ENCODE measurements at places on chromosomes 2 and 18.

- DNase-seq = no peak
Observed at GRCh38 chr2:240921995-240922244, 15.8 kb downstream of the CROCC2 start.

DNA sequence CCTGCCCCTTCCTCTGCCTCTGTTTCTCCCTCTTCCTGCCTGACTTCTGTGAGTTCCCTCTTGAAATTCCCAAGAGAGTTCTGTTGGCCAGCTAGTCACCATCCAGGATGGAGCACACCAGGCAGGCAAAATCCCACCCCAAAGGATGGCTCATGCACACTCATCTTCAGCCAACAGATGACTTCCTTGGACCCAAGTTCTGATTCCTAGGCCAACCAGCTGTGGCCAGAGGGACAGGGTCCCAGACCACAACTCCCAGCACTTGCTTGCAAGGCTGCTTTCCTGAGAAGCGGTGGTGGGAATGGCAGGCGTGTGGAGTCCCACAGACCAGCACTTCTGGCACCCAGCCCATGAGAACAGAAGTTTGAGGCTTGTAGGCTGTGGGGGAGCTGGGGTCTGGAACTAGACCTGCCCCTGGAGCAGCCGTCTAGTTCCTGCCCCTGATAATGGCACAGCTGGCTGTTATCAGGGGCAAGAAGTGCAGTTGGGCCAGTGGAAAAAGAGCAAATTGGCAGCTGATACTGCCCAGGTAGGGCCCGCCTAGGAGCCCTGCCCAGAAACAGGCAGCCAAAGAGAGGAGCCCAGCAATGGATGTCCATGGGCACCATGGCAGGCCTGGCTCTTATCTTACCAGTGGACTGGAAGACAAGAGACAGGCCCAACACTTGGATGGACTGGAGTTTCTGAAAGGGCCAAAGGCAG, 56.7 kb downstream of the CYP26B1 start:
- DNase-seq = no peak

DNA sequence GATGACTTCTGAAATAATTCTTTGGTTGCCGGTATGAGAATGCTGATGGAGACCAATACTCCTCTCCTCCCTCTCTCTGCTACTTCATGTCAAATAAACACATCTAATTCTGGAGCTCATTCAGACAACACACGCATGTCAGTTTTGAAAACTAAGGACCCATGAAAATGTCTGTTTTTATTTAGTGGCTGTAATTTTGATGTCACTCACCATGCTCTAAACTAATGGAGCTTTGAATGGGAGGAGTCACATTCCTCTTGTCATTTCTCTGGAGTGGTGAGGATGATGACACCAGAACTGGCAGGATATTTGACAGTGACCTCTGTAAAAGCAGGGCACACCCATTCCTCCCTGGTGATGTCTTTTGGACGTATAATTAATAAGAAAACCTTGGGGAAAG, 163.0 kb downstream of the PHLPP1 start:
- DNase-seq = no peak

- no peak for DNase-seq
Observed at GRCh38 chr2:188979187-188980114, 5.3 kb downstream of the COL3A1 start.

GRCh38 chr2:208127090-208127489, 2.5 kb downstream of the CRYGC start:
- no peak for DNase-seq

DNA sequence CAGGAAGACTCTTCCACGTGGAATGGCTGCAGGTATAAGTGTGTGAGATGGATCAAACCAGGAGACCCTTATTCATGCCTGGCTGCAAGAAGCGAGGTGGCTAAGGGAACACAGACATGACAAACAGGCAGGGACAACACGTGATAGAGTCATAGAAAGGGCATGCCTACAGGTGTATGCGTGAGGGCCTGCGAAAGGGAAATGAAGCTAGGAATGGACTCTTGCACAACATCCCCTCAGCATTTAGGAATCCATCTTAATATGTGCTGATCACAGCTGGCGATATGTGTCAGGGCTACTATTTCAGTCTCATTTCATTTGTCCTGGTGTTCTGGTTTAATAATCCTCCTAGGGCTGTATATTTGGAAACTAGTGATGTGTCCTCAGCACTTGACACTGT, 291.2 kb downstream of the MYT1L start:
- DNase-seq = no peak

- no peak for DNase-seq
Observed at GRCh38 chr2:29317077-29317517, 201.9 kb downstream of the CLIP4 start.

GRCh38 chr2:189178054-189178453, 1.5 kb downstream of the COL5A2 start:
- no peak for DNase-seq

DNA sequence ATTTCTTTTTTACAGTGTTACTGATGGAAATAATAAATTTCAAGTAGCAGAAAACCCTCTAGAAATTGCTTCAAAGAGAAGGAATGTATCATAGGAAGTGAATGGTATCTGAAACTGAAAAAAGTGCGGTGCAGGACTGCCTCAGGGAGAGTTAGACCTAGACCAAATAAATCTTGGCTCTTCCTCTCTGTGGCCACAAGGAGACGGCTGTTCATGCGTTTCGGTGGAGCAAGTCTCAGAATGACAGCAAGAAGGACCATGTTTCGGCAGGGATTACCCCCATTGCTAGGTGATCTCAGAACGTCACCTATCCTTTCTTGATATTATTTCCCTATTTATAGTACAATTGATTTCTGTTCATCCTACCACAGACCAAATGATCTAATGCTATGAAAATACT, 522.3 kb downstream of the SOX11 start:
- DNase-seq = no peak

GRCh38 chr2:86760371-86760770, 30.3 kb downstream of the CD8A start:
- no peak for DNase-seq

- no peak for DNase-seq
Observed at GRCh38 chr2:177143444-177143843, 69.2 kb upstream of the HNRNPA3 start.

Measured in stimulated activated CD4-positive, alpha-beta T cell treated with anti-CD3 and anti-CD28 coated beads, TNF-alpha, amount 100 ng/mL, for 48 hours (primary cell).